ENCODE measurements at places on chromosomes 3 and 15. TPM values are rescaled to one million over a fixed set of nuclear protein-coding genes. Genes with fewer than 3 reads are reported as not detected.

Gene GAP43
- not detected for total RNA-seq

Gene EPHB3
- not detected for total RNA-seq

Gene OIP5
- 39.1 TPM for total RNA-seq

DNA sequence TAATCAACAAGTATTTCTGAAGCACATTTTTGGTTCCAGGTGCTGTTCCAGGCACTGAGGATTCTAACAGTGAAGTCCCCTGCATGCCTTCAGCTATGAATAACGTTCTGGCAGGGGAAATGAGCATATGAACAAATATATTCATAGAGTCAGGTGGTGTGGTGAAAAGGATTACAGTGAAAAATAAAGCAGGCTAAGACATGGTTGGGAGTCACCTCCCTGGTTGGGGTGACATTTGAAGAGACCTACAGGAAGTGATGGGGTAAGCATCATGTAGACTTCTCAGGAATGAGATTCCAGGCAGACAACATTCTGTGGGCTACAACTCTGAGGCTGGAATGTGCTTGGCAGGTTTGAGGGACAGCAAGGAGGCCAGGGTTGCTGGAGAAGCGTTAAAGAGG, 15.0 kb downstream of the FRMD4B start:
- no peak overlapping the region for H3K4me3 ChIP-seq
- H3K36me3 ChIP-seq, result no peaks in the 10 kb centered on the region
- H3K4me1 ChIP-seq, result no peaks in the 10 kb centered on the region

- DNase-seq, result no peak
- H3K36me3 ChIP-seq, result no peaks in the 10 kb centered on the region
- H3K27me3 ChIP-seq, result no peaks in the 10 kb centered on the region
- peaks cover 1% of the 10 kb centered on the region for H3K4me1 ChIP-seq
- no peak overlapping the region for H3K27ac ChIP-seq
Observed at GRCh38 chr15:70284438-70285214, 186.9 kb upstream of the TLE3 start.

Gene TMEM158
- total RNA-seq, result not detected

Gene ANKUB1
- not detected for total RNA-seq

Gene KNL1
- 34.5 TPM for total RNA-seq

Gene MAP2K5
- 4.3 TPM for total RNA-seq

Gene GOLGA6A
- total RNA-seq, result not detected

Gene CACNA2D2
- not detected for total RNA-seq

DNA sequence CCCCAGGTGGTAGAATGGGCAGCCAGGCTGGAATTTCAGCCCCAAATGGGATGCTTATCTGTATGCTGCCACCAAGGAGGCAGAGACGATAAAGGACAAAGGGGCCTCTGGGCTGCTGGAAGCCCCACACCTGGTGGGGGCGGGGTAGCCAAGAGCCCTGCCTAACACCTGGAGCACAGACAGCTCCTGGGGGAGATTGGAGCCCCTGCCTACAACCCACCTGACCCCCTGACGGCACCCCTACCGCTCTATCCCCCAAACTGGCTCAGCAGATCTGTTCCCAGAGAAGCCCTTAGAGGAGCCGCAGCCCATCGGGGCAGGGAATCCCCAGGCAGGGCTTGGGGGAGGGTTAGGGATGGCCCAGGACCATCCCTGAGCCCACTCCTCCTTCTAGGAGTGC, 15.8 kb upstream of the SEMA3F start:
- DNase-seq, result no peak
- no peak overlapping the region for H3K27ac ChIP-seq
- H3K36me3 ChIP-seq, result no peaks in the 10 kb centered on the region

GRCh38 chr15:101296418-101297405, 1.7 kb upstream of the SNRPA1 start:
- H3K36me3 ChIP-seq, result peaks cover 2% of the 10 kb centered on the region
- H3K27ac ChIP-seq, result peak overlapping the region; percentile 85
- no peaks in the 10 kb centered on the region for H3K27me3 ChIP-seq
- H3K4me1 ChIP-seq, result peaks cover 37% of the 10 kb centered on the region

Gene PDHB
- total RNA-seq, result 153 TPM

DNA sequence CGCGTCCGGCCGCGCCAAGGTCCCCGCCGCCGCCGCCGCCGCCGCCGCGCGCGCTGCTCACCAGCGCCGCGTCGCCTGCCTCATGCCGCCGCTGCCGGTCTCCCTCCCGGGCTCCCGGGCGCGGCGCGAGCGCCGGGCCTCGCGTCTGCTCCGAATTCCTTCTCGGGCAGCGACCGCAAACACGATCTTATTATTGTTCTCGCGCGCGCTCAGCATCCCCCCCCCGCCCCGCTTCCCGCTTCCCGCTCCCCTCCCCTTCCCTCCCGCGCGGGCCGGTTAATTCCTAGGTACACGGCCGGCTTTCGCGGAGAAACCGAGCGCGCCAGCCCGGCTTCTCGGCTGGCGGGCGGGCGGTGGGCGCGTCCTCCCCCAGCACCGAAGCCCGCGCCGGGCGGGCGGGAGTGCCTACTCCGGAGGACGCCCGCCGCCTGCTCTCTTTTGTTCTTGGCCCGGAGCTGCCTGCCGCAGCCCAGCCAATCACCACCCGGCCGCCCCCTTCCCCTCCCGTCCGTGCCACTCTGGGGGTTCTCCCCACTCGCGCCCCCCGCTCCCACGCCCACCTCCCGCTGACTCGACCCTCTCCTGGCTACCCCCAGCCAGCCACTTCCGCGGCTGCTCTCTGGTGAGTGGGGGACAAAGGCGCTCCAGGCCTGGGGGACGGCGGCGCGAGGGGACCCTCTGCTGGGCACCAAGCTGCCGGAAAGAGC, at the start of gene HDGFL3:
HDGFL3 (minus strand) TSS at position 164 of the 707 bp plus-strand sequence. CDS start 409 bp downstream, outside the sequence.
- H3K4me1 ChIP-seq, result no peaks in the 10 kb centered on the region
- peak within 1 kb of the TSS; percentile 34 for H3K4me3 ChIP-seq
- H3K27me3 ChIP-seq, result peaks cover 35% of the 10 kb centered on the region
- H3K27ac ChIP-seq, result no peak within 1 kb of the TSS
- H3K36me3 ChIP-seq, result no peaks in the 10 kb centered on the region
- no peak for DNase-seq

GRCh38 chr3:39317571-39318169, 11.8 kb upstream of the CCR8 start:
- H3K4me3 ChIP-seq, result no peak overlapping the region
- H3K4me1 ChIP-seq, result peaks cover 27% of the 10 kb centered on the region
- H3K27me3 ChIP-seq, result no peaks in the 10 kb centered on the region
- H3K27ac ChIP-seq, result peak overlapping the region; percentile 59
- DNase-seq, result peak; percentile 95

DNA sequence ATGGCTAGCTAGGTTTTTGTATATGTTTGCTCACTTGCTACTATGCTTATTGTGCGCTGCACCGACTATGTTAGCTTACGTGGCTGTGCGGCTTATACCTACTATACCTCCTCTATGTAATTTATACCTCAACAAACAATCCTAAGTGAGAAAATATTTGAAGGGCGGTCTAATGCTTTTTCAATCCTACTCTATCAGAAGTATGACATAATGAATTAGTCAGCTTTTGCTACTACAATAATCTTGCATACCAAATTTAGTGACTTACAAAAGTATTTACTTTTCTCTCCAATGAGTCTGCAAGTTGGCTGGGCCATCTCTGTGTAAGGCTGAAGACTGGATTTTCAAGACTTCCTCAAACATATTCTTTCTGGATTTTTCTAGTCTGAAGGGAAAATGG, 391.2 kb upstream of the NECTIN3 start:
- no peak for DNase-seq
- no peaks in the 10 kb centered on the region for H3K27me3 ChIP-seq
- no peaks in the 10 kb centered on the region for H3K4me1 ChIP-seq

DNA sequence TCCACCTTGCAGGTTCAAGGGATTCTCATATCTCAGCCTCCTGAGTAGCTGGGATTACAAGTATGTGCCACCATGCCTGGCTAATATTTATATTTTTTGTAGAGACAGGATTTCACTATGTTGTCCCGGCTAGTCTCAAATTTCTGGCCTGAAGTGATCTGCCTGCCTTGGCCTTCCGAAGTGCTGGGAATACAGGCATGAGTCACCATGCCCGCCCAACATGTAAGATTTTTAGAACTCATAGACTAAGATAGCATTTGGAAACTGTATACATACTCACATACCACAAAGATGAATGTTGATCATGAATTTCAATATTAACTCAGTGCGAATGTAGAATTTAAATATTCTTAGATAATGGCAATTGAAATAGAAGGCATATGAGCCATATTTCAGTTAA, 718.9 kb downstream of the NLGN1 start:
- H3K27me3 ChIP-seq, result no peaks in the 10 kb centered on the region
- H3K27ac ChIP-seq, result no peak overlapping the region
- no peak overlapping the region for H3K4me3 ChIP-seq
- DNase-seq, result no peak

Gene MOBP
- total RNA-seq, result not detected

DNA sequence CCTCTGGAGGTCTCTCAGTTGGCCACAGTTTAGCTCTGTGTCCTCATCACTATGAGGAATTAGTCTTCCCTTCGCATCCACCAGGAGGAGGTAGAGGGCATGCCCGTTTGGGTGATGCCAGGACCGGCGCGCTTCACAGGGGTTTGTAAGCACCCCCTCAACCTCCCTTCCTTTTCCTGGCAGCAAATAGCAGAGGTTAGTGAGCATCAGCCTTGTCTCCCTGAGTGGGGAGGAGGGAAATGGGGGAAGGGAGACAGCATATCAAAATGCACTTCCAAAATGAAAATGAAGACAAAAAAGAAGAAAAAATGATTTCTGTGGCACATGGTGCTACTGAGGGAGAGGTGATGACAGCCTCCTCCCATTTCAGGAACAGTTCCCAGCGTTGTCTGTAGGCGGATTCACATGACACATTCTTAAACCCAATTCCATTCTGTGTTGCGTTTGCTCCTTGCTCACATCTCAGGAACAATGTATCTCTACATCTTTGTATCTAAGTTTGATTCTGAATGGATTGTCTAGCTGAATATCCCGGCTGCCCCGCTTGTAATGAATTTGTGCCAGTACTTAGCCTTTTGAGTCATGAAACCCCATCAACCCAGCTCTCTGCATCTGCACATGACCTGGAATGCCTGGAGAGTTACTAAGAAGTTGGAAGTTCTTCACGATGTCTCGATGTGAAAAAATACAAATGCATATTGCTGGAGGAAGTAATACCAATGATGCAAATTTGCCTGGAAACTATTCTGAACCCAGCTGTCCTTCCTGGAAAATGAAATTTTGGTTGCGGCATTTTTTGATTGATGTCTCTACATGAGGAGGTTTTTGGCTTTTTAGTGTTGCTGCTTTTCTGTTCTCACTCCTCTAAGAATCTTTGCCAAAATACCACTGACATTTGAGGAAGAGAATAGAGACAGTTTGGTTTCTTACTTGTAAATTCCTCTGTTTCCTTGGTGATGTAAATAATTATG, 45.2 kb downstream of the TYRO3 start:
- H3K27me3 ChIP-seq, result no peaks in the 10 kb centered on the region

DNA sequence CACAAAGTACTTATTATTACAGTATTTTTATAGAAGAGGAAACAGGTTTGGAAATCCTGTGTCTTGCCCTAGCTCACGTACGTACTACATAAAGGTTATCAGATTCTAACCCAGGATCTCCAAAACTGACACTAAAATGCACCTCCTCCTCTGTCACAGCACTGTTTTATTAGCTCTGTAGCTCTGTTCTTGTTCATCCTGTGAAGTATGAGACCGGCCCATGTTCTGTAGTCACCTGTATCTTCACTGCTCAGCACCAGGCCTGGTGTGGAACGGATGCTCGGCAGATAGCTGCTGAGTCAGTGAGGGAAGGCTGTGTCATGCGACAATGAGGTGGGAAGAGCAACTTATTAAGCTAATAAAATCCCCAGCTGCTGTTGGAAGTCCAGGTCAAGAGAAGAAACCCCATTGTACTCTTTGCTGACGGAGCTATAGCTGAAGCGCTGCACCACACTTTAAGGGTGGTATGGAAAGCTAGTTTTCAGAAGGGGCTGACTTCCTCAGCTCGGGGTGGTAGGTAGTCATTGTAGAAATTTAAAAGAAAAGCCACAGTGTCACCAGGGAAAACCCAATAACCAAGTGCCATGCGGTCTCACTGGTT, 22.8 kb downstream of the BCL2A1 start:
- no peak overlapping the region for H3K27ac ChIP-seq
- no peak overlapping the region for H3K4me3 ChIP-seq
- peaks cover 35% of the 10 kb centered on the region for H3K4me1 ChIP-seq
- H3K27me3 ChIP-seq, result no peaks in the 10 kb centered on the region

DNA sequence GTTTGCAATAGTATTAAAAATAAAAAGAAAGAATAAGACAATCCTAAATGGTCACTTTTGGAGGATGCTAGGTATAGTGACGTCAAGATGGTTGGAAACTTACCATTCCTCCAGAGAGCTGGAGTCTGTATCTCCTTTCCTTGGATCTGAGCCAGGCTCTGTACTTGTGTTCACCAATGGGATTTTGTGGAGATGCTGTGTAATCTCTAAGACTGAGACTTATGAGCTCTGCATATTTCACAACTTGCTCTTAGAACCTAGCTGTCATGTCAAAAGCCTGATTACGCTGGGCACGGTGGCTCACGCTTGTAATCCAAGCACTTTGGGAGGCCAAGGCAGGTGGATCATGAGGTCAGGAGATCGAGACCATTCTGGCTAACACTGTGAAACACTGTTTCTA, 126.8 kb upstream of the CLSTN2 start:
- H3K4me3 ChIP-seq, result no peak overlapping the region
- H3K27ac ChIP-seq, result no peak overlapping the region
- no peaks in the 10 kb centered on the region for H3K36me3 ChIP-seq
- DNase-seq, result no peak
- H3K4me1 ChIP-seq, result no peaks in the 10 kb centered on the region
- no peaks in the 10 kb centered on the region for H3K27me3 ChIP-seq

- H3K27me3 ChIP-seq, result no peaks in the 10 kb centered on the region
- H3K27ac ChIP-seq, result no peak overlapping the region
- H3K4me3 ChIP-seq, result no peak overlapping the region
Observed at GRCh38 chr3:58487140-58487886, 4.6 kb upstream of the KCTD6 start.

DNA sequence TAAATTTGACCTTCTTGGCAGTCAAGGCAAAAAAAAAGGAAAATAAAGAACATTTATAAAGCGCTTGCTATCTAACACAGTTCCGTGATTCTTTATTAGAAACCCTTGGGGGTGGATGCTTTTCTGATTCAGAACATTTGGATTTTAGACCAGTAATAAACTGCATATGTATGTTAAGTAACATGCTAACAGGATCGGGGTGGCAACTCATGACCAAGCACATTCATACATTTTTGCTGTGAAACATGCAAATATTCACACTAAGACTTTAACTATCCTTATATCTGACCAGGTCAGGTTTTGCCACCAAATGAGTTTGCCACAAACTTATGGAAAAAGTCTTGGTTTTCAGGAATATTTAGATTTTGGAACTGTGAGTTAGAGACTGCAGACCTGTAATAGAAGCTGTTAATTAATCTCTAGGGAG, 30.4 kb upstream of the KLF13 start:
- DNase-seq, result no peak
- H3K4me1 ChIP-seq, result peaks cover 96% of the 10 kb centered on the region
- H3K4me3 ChIP-seq, result no peak overlapping the region
- no peaks in the 10 kb centered on the region for H3K36me3 ChIP-seq
- no peaks in the 10 kb centered on the region for H3K27me3 ChIP-seq
- peak overlapping the region; percentile 81 for H3K27ac ChIP-seq

Gene ROBO2
- total RNA-seq, result not detected

GRCh38 chr3:177770383-177771230, 573.3 kb upstream of the TBL1XR1 start:
- H3K27me3 ChIP-seq, result no peaks in the 10 kb centered on the region
- no peak for DNase-seq

Data from HepG2 (cell line).